ENCODE measurements at places on chromosomes 2 and 18.

GRCh38 chr2:224381521-224382279 is 20.2 kb downstream of the FAM124B start:
- DNase-seq: no peak

DNA sequence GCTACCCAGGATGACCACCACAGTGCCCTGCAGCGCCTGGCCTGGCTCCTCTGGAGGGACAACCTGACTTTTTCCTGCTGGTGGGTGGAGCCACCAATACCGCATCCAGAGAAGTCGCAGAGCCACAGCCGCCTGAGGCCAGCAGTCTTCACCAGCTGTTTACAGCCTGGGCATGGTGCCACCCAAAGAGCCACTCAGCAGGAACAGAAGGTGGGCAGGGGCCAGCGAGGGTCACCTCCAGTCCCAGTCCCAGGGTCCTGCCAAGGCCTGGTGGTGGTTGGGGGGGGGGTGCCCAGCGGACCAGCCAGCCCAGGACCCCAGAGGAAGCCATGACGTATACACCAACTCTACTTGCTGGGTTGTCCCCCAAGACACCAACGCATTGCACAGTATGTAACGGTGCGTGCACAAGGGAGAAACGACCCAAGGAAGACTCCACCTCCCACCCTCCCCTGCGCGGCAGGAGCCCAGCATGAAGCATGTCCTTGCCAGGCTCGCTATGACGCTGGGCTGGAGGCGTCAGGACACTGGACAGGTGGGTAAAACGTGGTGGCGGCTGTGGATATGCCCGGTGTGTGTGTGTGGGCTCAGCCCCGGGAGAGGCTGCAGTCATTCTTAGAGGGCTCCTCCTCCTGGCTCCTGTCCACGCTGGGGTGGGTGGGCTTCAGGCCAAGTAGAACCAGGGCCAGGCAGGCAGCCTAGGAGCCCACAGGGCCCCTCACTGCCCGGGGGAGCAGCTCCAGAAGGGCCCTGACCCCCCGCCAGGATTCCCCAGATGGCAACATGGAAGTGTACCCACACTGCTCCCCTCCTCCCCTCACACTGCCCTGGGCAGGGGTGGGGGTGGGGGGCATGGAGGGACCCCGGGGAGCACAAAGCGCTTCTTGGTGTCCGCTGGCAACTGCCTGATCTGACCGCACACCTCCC is 49.3 kb downstream of the HS6ST1 start:
- no peak for DNase-seq

DNA sequence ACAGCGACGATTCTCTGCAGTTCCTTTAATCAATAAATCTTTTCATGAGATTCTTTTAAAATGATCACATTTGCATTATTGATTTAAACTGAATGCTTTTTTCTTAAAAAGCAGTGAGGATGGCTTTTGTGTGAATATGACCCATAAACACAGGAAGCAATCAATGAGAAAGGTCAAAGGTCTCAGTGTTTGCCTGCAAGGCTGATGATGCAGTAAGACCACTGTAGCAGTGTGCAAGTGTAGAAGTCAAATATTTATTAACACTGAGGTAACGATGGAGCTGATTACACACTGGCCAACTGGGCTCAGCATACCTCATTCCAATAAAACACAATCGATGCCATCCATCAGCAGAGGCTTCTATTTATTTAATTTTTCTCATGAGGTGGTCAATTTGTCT is 633.5 kb downstream of the DCDC2C start:
- no peak for DNase-seq

GRCh38 chr2:239012936-239013677 is 165.2 kb downstream of the TWIST2 start:
- DNase-seq: no peak

GRCh38 chr2:24456599-24457556 is 34.2 kb upstream of the NCOA1 start:
- DNase-seq: peak; percentile 86

DNA sequence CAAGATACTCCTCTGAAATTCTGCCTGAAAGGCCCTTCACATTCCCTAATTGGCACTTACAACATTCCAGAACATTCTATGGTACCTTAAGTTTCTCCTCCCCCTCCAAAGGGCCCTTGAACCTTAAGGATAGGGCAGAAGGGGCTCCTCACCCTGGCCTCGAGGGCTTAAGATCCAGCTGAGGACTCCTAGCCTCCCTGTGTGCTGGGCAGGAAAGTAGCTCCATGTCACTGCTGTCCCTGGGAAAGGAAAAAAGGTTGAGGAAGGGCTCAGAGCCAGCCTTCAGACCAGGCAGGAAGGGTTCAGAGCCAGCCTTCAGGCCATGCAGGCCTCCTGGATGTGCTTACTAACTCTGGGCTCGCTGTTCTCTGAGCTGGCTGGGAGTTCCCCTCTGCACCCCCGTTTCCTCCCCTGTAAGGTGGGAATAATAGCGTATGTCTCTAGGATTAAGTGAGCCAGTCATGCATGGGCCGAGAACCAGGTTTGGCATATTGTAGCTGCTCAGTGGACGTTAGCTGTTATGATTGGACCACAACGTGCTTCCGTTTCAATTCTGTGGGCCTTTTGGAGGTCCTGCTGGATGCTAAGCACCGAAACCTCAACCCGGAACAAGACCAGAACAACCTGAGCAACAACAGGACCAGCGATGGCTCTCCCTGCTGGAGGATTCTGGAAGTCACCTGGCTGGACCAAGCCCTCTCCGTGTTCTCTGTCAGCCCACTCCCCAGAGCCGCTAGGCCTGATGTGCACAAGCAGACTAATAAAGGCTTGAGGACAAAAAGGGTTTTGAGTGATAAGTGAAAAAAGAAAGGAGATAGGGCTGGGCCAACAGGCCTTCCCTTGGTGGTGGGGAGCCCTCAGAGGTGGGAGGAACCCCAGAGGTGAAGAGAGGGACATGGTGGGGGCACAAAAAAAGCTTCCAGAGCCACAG is 1.0 kb upstream of the B3GNT7 start:
- DNase-seq: no peak

- peak; percentile 54 for DNase-seq
Measured at GRCh38 chr2:120109186-120110061, 96.5 kb downstream of the EPB41L5 start.

DNA sequence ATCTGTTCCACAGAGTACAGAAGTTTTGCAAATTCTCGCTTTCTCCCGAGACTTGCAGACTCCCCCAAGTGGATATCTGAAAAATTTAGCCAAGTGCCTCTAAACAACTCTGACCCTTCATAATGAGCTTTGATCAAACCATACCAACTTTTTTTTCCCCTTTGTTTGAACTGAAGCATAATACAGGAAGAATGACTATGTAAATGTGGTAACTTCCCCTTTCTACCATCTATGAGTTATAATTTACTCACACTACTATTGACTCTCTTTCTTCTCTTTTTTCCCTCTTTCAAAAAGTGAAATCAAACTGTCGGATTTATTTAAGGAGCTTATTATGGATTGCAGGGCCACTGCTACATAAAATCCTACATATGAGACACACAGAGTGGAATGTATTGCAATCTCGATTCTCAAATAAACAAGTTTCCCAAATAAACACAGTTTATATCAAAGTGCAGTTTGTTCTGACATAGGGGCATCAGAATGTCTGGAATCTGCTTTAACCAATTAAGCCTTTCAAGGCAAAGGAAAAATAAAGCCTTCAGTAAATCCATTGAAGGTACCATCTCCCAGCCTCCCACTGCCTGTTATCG is 1.4 kb upstream of the ZNF804A start:
- peak; percentile 56 for DNase-seq

GRCh38 chr2:70690846-70691245 is 77.2 kb downstream of the ADD2 start:
- DNase-seq: no peak

GRCh38 chr2:26178746-26179436 is 6.0 kb downstream of the GAREM2 start:
- DNase-seq: no peak

DNA sequence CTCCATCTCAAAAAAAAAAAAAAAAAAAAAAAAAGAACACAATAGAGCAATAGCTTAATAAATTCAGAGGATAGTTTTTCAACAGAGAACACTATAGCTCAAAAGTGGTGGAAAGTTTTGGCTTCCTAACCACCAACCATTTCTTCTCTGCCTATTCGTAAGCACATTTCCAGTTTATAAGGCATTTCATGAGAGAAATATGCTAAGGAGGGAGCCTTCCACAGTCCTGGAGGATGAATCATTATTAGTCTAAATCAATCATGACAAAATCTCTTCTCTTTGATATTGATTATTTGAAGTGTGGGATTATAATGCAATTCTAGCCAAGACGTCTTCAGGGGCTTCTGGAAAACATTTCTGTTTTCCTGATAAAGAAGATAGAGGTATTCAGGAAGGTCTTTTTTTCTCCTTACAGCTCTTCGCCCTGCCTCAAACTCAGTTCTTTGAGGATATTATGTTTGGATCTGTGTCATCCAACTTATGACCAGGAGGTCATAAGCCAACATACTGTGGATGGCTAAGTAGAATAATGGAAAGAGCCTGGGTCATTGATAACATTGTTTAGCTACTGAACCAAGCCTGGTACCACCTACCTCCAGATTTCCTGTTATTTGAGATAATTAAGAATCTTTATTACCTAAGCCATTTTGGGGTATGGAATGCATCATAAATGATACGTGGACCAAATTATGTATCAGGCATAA is 207.3 kb downstream of the TRIB2 start:
- no peak for DNase-seq

DNA sequence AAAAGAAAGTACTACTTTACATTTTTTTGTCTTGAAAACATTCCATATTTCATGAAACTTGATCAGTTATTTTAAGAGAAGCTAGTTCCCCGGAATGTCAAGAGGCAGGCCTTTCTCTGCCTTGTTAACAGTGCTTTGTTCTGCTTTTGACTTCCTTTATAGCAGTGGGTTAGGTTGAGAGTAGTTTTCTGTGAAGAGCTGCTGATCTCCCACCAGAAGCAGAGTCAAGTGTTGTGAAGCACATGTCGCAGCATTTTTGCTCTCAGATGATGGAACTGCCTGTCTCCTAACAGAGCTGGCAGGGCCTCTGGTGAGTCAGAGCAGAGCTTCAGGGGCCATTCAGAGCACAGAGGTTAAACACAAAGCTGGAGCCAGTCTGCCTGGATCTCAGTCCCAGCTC is 871.8 kb downstream of the SLC4A3 start:
- peak; percentile 70 for DNase-seq

- peak; percentile 59 for DNase-seq
Measured at GRCh38 chr2:227717687-227718567, at the start of gene SLC19A3. Gene SLC19A3 (minus strand): TSS chr2:227718028. CDS start chr2:227702318, 15,710 bp downstream.

- no peak for DNase-seq
Measured at GRCh38 chr2:223092667-223093066, 40.7 kb downstream of the KCNE4 start.

GRCh38 chr2:168323529-168324021 is 76.2 kb upstream of the STK39 start:
- no peak for DNase-seq

- no peak for DNase-seq
Measured at GRCh38 chr18:35291166-35291565, 1.1 kb upstream of the ZSCAN30 start.

DNA sequence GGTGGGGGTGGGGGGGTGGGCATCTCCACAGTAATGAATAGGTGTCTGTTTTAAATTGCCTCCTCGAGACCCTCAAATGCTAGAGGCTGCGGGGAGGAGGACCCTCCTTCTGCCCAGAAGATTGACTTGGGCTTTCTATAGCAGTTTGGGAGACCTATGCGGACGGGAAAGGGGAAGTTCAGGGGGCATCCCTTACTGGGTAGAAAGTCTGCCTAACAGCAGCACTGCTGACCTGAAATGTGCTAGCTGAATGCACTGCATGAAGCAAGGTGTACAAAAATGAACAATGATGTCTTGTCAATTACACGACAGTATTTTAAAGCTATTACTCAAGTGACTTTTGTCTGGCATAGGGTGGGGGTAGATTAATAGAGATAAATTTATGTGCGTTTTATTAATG is 2.5 kb downstream of the DCC start:
- no peak for DNase-seq
